ENCODE measurements at places on chromosomes 11 and 22.

- DNase-seq: no peak
These were observed 113.5 kb downstream of the SOX6 start for GRCh38 chr11:16242806-16243205.

DNA sequence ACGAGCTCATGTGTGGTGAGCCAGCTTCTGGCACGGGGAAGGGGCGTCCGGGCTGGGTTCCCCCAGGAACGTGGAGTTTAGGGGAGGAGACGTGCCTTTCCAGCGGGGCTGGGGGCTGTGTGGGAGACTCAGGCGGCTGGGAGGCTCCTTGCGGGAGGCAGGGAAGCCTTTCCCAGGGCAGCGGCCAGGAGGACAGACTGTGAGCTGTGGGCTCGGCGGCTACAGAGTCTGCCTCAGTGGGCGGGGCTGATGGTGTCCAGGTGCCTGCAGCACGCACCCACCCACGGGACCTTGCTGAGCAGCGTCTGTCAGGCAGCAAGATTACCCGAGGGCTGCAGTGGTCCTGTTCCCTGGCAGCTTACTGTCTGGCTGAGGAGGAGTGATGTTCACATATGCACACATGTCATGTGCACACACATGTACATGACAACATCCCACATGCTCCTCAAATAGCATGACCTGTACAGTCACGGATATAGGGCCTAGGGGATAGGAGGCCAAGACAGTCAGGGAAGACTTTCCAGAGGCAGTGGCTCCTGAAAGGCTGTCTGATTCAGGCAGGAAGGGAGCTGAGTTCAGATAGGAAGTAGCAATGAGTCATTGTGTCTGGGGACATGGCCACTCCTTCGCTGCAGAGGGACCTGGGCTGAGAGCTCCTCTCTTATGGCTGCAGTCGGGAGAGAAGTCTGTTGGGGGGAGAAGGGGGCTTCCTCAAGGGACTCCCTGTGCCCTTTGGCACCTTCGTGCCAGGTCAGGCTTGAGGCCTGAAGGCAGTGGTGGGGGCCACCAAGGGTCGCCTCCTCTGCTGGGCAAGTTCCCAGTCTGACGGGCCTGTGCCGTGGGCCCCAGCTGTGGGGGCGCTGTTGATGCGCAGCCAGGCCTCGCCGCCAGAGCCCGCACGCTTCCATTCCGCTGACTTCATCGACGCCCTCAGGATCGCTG, 23.3 kb upstream of the PPP6R3 start:
- DNase-seq: no peak

- DNase-seq: no peak
These were observed 86.8 kb downstream of the TEAD1 start for GRCh38 chr11:12761029-12761428.

- peak; percentile 90 for DNase-seq
These were observed at the start of gene CRY2 for GRCh38 chr11:45846974-45847910. Gene CRY2 (plus strand): TSS chr11:45847475. CDS start chr11:45847491, 16 bp downstream.

DNA sequence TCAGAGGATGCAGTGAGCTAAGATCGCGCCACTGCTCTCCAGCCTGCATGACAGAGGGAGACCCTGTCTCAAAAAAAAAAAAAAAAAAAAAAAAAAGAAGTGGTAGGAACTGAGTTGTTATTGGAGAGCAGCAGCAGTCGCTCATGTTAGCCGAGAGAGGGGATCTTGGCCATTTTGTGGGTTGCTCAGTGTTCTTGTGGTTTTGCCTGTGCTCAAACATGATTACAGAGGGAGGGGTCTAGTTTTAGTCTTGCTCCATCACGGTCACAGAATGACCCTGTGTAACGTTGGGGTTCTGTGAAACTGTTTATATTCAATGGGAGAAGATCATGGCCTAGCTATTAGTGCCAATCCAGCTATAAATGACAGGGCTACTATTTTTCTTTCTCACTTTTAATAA, 1.9 kb downstream of the DPAGT1 start:
- DNase-seq: no peak

DNA sequence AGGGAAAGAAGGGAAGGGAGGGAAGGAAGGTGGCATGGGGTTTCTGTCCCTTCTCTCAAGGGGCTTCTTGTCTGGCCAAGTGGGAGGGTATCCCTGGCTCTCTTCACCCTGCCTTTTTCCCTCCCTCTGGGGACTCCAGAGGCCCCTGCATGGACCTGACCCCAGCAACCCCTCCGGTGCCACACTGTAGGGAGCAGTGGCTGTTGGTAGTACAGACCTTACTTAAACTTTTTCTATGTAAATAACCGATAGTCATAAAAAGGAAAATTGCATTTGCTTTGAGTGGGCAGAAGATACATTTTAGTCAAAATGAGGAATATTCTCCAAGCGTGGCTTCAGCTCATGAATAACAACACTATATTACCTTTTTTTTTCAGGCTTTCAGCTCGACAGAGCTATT, 1384.0 kb downstream of the BRD1 start:
- DNase-seq: no peak

DNA sequence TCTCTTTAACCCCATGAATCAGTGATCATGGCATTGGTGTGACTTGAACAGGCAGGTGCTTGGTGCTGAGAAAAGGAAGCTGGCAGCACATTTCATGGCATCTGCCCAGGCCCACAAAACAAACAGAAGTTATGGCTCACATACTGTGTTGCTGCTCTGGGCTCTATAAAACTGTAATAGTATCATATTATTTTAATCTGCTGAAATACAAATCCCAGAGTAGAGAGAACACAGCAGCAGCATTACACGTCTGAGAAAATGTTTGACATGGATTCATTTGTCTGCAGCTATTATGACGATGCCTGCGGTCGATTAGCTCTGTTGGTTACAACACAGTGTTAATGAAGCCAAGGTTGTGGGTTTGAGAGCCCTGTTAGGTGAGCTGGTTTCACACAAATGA, 80.8 kb downstream of the ALX4 start:
- DNase-seq: no peak

- DNase-seq: no peak
These were observed 59.7 kb downstream of the LRP5 start for GRCh38 chr11:68372114-68372513.

- DNase-seq: no peak
These were observed 4.7 kb upstream of the FOLH1 start for GRCh38 chr11:49213026-49213560.

GRCh38 chr22:34427436-34427835, 507.2 kb upstream of the LARGE1 start:
- no peak for DNase-seq

DNA sequence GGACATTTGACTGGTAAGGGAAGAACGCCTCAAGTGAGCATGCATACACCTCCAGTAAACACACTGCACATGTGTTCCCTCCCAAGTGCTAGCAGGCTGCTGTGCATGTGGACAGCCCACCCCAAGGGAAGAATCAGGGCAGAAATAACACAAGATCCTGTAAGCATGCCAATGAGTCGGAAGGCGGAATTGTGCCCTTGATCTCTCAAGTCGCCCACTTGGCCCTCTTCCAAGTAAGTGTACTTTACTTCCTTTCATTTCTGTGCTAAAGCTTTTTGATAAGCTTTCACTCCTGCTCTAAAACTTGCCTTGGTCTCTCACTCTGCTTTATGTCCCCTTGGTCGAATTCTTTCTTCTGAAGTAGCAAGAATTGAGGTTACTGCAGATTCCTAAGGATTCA, 139.6 kb downstream of the TRPC6 start:
- no peak for DNase-seq

DNA sequence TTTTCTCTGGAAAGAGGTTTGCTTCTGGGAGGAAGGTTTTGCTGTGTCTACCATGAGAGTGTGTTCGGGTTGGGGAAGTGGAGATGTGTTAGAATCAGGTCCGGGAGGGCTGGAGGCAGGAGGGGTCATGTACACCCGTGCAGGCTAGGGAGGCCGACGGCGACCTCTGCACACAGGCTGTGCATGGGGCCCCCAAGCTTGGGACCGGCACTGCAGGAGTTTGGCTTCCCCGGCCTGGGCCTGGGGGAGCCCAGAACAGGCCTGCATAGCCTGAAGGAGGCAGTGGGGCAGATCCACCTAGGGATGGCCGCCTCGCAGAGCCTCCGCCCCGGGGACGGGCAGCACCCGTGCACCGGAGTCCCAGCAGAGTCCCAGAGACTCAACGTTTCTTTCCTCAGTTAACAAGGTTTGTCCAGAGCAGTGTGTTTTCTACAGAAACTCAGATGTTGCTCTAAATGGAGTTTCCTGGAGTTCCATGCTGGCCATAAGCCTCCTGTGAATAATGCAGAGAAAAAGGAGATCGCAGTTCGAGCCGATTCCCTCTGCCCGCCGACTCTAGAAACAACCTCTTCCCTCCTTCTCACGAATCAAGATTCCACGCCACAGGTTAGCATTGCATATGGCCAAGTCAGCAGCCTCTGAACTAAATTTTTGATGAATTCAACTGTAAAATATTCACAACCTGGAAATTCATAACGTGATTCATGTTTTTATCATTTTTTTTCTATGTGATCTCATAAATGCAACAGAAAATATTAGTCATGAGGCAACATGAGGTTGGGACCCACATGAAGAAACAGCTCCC, 427.3 kb downstream of the BRD1 start:
- DNase-seq: no peak

GRCh38 chr22:37675930-37676735, 697 bp downstream of the LGALS1 start:
- no peak for DNase-seq

- DNase-seq: no peak
These were observed 111.4 kb downstream of the SPON1 start for GRCh38 chr11:14073849-14074476.

DNA sequence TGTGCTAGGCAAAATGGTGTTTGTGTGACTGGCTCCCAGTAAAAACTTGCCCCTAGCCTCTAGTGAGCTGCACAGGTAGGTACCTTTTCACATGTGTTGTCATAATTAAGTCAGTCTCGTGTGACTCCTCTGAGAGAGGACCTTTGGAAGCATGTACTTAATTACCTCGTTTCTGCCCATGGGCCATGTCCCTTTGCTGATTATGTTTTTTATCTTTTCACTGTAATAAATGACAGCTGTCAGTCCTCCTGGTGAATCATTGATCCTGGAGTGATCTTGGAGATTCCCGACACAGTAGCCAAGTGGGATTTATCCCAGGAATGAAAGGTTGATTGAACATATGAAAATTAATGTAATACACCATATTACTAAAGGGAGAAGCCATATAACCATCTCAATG, 12.5 kb upstream of the CLNS1A start:
- DNase-seq: no peak

DNA sequence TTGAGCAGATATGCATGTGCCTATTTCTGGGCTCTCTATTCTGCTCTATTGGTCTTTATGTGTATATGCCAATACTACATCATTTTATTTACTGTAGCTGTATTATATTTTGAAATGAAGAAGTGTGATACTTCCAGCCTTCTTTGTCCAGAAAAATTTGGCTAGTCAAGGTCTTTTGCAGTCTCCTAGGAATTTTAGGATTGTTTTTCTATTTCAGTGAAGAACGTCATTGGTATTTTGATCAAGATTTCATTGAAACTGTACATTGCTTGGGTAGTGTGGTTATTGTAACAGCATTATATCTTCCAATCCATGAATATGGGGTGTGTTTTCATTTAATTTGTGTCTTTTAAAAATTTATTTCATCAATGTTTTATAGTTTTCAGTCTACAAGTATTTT, 400.3 kb downstream of the AASDHPPT start:
- DNase-seq: no peak

DNA sequence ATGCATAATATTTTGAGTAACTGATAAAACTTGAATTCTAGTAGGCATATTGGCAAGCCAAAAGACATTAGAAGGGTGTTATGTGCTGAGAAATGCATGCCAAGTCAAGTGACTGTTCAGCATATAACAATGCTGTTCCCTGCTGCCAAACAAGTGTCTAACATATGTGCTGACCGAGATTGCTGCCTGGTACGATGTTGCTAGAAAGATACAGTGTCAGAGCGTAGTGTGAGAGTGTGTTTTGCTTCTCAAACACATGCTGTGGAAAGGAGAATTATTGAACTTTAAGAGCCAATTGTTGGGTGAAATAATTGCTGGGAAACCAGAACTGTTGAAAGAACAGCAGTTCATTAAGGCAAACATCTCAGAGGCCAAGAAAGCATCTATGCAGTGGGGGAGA, 71.3 kb upstream of the GRIA4 start:
- DNase-seq: no peak

DNA sequence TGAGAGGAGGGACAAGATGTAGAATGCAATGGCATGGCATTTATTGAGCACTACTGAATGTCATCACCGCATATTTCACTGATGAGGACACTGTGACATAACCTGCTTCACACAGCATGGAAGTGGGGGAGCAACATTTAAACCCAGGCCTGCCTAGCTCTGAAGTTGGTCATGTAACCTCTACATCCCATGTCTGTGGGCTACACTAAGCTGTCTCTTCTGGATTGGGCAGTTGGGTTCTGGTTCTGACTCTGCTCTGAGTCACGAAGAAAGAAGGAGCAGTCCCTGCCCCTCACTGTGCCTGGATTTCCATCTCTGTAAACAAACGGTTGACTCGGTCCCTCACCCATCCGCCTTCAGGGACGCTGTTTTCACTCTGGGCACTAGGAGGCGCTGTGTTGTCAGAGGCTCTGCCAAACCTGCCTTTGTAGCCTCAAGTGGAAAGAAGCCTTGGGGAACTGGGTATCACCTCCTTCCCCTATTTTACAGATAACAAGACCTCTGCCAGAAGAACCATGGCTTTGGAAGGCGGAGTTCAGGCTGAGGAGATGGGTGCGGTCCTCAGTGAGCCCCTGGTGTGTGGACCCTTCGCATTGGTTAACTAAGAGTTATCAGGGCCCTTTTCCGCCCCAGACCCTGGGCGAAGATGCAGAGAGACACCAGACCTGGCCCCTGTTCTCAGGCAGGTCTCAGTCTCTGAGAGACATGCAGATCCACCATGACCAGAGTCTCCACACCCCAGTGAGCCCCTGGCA, 12.7 kb upstream of the ARHGEF17 start:
- no peak for DNase-seq

DNA sequence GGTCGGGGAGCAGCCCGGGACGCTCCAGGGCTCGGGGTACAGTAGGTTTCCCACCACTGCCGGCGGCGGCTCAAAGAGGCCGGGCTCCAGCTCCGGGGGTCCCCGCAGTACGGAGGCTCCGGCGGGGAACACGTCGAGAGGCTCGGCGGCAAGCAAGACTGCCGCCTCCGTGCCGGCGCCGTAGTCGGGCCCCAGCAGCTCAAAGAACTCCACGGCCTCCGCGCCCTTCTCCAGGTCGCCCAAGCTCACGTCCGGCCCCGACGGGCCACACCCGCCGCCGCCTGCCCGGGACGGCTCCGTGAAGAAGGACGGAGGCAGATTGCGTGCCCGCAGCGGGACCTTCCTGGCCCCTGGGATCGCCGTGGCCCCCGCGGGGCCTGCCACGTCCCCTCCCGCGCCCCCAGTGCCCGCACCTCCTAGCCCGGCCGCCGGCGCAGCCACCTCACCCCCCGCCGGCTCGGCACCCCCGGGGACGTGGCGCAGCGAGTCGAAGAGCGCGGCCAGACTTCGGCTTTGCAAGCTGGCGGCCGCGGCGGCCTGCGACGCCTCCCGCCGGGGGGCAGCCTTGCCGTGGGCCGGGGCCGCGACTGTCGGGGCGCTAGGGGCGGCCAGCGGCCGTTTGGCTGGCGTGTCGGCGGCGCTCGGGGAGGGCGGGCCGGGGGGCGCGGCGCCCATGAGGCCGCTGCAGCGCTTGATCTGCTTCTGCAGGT, 775 bp downstream of the FAM181B start:
- no peak for DNase-seq

- no peak for DNase-seq
These were observed 11.3 kb upstream of the RHOD start for GRCh38 chr11:67045314-67045713.

- DNase-seq: no peak
These were observed 1.0 kb downstream of the POLA2 start for GRCh38 chr11:65262776-65263175.

All from NCI-H187 treated with DMSO at 0.1 percent for 48 hours (cell line).